ENCODE measurements at places on chromosomes 3 and 15.

DNA sequence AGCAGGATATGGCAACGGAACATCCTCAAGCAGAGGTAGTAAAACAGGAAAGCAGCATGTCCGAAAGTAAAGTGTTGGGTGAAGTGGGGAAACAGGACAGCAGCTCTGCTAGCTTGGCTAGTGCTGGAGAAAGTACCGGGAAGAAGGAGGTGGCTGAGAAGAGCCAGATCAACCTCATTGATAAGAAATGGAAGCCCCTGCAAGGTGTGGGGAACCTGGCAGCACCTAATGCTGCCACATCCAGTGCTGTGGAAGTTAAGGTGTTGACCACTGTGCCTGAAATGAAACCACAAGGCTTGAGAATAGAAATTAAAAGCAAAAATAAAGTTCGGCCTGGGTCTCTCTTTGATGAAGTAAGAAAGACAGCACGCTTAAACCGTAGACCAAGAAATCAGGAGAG lies 14.3 kb upstream of the ZBTB47 start:
- DNase-seq = no peak

GRCh38 chr15:50940506-50940905 lies 32.0 kb downstream of the AP4E1 start:
- no peak for DNase-seq

DNA sequence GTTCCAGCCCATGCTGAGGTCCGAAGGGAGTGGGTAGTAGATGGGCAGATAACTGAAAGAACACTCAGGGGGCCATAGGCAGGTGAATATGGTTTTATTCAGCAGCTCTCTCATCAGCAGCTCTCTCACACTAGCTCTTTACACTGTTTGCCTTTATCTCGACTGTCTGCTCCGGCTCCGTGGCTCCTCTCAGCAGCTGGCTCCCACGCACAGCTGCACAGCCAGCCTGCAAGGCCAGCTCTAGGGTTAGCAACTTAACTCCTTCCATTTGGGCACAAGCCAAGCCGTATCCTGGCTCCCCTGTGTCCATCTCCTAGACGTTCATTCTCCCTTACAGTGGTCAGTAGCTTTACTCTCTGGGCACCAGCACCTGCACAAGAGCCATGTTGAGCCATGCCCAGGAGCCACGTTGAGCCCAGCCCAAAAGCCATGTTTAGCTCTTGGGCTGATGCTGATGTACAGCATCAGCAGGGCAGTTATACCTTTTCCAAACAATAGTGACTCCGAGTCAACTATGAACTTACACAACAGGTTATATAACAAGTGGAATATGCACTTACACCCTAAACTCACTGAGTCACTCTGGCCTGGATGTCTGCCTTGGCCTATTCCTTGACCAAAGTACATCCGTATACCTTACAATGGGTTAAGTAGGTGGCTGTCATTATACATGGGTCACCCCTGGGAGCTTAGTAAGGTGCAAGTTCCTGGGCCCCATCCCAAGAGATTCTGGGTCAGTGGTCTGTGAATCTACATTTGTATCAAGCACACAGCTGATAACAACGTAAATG lies 34.6 kb upstream of the TOPAZ1 start:
- no peak for DNase-seq

GRCh38 chr15:72783004-72783639 lies 436 bp downstream of the ADPGK start:
- DNase-seq = no peak

DNA sequence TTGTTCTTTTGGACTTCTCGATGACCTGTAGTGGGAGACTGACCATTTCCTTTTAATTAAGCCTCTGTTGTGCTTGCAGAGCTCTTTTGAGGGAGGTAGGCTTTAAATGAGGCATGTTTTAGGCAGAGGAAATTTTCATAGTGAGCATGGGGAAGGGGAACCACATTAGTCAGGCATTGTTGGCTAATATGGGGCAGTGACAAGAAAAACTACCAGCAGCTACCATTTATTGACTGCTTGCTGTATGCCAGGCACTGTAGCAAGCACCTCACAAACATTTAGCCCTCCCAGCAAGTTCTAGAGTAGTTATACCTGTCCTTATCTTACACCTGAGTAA lies 10.9 kb downstream of the ATG7 start:
- no peak for DNase-seq

DNA sequence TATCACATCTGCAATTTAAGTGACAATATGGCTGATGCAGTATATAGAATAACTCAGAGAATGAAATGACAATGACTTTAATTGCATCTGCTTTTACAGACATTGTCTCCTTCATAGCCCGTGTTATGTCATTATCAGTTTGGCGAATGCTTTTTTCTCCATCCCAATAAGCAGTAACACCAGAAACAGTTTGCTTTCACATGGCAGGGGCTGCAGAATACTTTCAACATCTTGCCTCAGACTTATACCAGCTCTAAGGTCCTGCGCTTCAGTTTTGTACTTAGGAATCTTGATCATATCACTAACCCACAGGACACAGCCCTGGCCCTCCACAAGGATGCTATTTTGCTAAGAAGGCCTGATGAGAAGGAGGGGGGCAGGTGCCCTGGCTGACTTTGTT lies 49.9 kb upstream of the SPESP1 start:
- DNase-seq = no peak

- DNase-seq = no peak
Measured at GRCh38 chr15:70407955-70408354, 310.2 kb upstream of the TLE3 start.

GRCh38 chr15:61050844-61051568 lies 178.1 kb downstream of the RORA start:
- no peak for DNase-seq

DNA sequence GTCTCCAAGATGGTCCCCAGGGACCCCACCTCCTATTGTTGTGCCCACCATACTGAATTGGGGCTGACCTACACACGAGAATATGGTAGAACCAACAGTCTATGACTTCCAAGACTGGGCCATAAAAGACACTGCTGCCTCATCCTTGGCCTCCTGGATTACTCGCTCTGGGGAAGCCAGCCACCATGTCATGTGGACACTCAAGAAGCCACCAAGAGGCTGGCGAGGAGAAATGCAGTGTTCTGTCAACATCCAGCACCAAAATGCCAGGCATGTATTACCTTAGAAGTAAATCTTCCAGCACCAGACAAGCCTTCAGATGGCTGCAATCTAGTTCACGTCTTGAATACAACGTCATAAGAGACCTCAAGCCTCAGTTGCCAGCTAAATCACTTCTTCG lies 17.1 kb upstream of the TPM1 start:
- DNase-seq = no peak

GRCh38 chr3:133675631-133676335 lies 14.0 kb upstream of the TOPBP1 start:
- no peak for DNase-seq

DNA sequence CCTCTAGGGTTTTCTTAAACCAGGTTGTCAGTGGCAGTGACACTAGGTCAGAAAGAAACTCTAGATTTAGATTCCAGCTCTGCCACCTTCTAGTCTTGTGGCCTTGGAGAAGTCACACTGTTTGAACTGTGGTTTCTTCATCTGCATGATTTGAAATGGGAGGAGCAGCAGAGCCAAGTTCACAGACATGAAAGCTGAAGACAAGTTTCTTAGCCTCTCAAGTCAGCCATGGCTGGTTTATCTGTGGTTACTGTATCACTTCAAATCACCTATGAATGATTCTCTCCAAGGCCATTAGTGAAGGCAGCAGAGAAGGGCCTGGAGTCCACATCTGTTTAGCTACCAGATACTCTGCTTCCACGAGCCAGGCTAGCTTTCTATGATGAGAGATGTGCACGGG lies 15.6 kb downstream of the CLEC3B start:
- no peak for DNase-seq

- peak; percentile 4 for DNase-seq
Measured at GRCh38 chr15:77855871-77856270, 221.6 kb downstream of the TBC1D2B start.

- DNase-seq = no peak
Measured at GRCh38 chr3:31476209-31476608, 56.5 kb upstream of the STT3B start.

- DNase-seq = peak; percentile 68
Measured at GRCh38 chr15:40511472-40512133, 40.8 kb downstream of the CHST14 start.

- DNase-seq = no peak
Measured at GRCh38 chr3:142209655-142210054, 15.7 kb downstream of the GK5 start.

GRCh38 chr15:94674296-94674695 lies 442.9 kb downstream of the MCTP2 start:
- DNase-seq = no peak

- DNase-seq = no peak
Measured at GRCh38 chr3:152190636-152191183, 78.0 kb upstream of the MBNL1 start.

DNA sequence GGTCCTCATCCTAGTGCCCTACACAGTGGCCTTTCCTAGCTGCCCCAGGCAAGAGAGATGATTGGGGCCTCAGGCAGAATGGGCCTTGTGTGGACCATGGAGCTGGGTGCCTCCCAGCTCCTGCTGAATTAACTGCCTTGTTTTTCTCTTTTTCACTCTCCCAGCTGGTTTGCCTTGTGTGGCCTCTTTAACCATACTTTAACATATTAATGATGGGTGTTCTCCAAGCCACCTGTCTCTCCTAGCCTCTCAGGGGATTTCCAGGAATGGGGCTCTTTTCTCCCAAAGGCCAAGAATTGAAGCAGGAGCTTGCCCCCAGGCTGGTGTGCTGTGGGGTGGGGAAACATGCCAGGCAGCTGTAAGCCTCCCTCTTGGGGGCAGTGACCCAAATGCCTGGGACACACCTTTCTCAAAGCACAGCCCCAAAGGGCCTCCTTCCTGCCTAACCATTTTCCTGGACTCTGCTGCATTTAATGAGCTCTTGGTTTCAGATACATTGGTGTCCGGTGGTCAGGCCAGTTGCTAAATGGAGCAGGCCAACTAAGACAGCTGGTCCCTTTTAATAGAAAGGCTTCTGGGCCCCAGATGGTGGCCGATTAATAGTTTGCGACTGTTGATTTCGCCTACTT lies 5.6 kb downstream of the ALPK3 start:
- DNase-seq = peak; percentile 66

- no peak for DNase-seq
Measured at GRCh38 chr3:176905331-176905730, 292.0 kb downstream of the TBL1XR1 start.

DNA sequence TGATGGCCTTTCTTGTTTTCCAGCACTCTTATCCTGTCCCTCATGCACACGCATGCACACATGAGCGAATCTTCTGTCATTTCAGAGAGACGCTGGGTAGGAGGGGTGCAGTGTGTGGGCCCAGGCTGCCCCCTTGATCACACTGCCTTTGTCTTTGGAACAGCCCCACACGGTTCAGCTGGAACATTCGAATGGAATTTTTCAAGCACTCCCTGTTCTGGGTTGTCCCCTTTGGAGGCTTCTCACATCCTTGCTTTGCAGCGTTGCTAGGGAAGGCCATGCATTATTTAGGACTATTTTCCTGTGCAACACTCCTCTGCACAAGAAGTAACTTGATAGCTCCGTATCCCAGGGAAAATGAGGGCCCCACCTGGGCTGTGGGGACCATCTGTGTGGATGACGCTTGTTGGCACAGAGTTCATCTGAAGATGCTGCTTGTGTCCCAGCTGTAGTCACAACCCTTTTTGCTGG lies 78.4 kb downstream of the SPSB4 start:
- DNase-seq = peak; percentile 93

DNA sequence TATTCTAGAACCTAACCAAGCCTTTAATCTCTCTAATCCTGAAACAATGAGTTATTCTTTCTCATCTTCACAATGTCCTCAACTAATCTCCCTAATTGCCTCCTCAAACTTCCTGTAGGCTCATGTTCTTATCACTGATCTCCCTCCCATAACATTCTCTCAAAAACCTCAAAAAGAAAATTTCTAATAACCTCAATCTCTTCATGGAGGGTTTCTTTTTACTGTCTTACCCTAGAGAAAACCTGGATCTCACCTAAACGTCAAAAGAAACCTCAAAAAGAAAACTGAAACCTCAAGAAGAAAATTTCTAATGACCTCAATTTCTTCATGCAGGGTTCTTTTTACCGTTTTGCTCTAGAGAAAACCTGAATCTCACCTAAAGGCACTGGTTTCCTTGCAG lies 150.2 kb downstream of the GSK3B start:
- no peak for DNase-seq

DNA sequence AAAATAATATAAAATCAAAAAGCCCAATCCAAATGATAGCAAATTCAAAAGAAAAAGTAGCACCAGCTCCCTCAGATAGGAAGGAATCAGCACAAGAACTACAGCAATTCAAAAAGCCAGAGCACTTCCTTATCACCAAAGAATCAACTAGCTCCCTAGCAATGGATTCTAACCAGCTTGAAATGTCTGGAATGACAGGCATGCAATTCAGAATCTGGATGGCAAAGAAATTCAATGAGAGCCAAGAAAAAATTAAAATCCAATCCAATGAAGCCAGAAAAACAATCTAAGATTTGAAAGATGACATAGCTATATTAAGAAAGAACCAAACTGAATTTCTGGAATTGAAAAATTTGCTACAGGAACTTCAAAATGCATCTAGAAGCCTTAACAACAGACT lies 1334.4 kb upstream of the ALCAM start:
- no peak for DNase-seq

DNA sequence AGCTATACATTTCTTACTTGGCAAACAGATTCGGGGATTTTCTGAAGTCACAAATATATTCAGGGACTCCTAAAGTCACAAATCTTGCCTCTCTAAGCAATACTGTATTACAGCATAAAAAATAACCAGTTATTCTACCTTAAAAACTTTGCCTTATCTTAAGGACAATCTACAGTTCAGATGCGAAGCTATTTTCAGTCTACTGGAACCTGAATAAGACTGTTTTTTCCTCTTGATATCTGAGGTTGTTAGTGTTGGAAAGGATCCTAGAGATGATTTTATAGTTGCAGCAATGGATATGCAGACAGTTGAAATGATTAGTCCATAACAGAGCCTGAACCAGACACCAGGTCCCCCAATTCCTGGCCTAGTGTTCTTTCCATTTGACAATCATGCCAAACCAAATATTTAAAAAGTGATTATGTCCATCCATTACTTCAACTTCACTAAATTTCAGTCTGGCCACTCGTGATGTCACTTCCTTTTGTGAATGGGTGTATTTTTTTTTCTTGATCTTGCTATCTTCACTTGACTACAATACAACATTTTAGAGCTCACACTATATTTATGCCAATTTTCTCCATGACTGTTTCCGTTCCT lies 1.8 kb downstream of the HDGFL3 start:
- peak; percentile 19 for DNase-seq

DNA sequence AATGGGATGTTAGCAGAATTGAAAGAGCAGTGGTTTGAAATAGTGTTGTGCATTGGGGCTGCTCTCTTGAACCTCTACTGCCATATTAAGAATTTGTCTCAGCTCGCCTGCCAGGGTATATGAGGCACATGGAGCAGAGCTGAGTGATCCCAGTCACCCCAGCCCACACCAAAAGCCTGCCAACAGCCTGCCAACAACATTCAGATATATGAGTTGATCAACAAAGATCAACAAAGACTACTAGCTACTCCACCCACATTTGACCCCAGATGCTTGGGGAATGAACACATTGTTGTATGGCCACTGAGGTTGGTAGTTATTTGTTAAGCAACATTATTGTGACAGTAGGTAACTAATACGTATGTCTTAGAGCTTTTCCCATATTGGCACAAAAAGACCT lies 570.9 kb upstream of the IL12A start:
- no peak for DNase-seq
